ENCODE measurements at places on chromosomes 4 and X.

DNA sequence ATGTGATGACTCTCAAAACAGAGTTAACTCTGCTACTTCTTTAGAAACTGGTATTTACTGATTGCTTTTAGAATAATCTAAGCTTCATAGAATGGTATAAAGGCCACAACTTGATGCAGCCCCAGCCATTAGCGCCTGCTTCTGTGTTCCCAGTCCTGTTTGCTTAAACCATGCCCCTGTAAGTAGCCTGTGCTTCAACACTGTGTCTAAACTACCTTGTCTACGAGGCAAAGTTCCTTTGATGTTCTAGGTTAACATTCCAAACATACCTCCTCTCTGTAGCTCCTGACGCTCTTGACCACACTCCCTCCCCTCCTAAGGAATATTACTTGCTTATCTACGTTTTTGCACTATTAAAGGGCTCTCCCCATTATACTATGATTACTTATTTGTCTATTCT lies 352.5 kb upstream of the ADGRL3 start:
- DNase-seq, result no peak

GRCh38 chr4:139918591-139918990 lies 235.4 kb downstream of the MAML3 start:
- no peak for DNase-seq

DNA sequence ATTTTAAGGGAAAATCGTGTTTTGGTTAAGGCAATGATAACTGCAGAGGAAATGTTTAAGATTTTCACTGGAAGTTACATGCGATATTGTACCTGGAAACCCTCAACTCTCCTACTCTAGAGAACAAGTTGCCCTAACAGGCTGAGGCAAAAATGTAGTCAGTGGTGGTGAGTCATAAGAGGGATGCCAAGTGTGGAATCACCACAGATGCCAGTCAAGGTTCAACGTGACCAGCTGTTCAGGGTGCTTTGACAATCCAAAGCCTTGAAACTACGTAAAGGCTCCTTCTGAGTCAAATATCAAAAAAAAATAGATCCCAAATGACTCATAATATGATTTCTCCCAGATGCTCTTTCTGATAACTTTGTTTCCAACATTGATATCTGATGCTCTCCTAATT lies 77.9 kb upstream of the AFF2 start:
- DNase-seq, result no peak

- DNase-seq, result no peak
Observed at GRCh38 chrX:109635146-109635545, 10.2 kb upstream of the KCNE5 start.

DNA sequence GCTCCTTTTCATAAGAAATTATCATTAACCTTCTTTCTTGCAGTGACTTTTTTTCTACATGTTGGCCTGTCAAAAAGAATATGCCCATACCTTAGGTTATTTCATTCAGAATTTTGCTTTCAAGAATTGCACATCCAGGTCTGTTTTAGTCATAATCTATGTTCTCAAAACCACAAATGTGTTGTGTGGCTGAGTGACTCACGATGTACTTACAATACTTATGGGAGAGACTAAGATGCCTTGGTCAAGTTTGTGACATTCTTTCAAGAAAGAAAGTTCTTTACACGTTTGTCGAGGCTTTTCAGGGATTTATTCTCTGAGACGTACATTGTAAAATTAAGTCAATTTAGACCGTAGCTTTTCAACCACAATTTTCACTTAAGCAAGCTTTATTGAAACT lies 396.7 kb downstream of the FSTL5 start:
- DNase-seq, result no peak

All from CD4-positive, alpha-beta memory T cell (primary cell).